ENCODE measurements at places on chromosomes 13 and 19. TPM values are rescaled to one million over a fixed set of nuclear protein-coding genes. Genes with fewer than 3 reads are reported as not detected.

DNA sequence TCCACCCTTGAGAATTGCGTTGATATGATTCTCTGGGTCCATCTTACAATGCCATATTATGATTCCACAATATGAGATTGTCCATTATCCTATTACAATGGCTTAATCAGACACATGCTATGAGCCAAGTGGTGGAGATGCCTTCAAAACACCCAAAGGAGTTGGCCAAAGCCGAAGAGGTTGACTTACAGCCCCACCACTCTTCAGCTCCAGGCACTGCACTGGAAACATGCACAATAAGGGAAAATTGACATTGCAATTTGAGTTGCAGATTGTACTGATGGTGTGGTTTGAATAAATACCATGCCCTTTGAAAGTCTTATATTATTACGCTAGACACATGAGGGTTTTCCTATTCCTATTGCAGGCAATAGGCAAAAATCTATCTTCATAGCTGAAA, 75.4 kb upstream of the TNFSF11 start:
- no peak for DNase-seq

DNA sequence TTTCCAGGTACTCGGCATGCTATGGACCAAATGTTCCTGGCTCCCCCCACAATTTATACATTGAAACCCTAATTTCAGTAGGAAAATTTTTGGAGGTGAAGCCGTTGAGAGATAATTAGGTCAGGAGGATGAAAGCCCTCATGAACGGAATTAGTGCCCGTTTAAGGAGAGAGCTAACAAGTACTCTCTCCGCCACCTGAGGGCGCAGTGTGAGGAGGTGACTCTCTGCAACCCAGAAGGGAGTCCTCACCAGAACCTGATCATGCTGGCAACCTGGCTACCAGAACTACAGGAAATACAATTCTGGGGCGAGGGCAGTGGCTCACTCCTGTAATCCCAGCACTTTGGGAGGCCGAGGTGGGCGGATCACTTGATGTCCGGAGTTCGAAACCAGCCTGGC, 397.8 kb downstream of the SLITRK5 start:
- DNase-seq = peak; percentile 7

Gene NLRP9
- polyA plus RNA-seq = not detected

DNA sequence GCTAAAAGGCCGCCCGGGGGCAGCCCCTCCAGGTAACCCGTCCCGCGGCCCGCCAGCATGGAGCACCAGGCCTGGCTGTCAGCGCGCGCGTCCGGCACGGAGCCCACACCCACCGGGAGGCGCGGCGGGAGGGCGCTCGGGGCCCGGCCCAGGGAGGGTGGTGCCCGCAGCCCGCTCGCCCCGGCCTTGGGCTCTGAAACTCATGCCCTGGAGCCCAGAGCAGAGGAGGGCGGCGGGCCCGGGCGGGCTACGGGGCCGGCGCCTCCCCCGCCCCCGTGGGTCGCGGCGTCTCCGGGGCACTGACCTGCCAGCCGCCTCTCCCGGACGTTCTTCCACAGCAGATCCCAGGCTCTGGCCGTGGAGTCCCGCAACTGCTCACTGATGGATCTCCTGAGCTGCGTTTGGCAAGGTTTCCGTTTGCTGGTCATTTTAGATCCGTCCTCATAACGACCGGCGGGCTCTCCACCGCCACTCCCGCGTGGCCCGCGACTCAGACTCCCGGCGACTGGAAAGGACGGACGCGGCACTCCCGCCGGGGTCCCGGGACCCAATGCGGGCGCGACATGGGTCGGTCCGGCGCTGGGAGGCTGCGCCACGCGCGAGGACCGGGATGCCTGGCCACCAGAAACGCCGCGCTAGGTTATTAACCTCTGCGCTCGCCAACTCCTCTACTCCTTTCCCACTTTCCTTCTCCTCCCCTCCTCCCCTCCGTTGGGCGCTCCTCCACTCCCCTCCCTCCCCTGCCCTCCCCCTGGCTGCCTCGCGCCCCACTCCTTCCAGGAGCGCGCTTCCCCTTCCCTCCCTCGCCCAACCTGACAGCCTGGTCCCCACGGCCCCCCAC, 64.7 kb upstream of the STARD13 start:
- peak; percentile 44 for DNase-seq

Gene KIR2DL1
- polyA plus RNA-seq = not detected
